Activated CD8-positive, alpha-beta memory T cell treated with anti-CD3 and anti-CD28 coated beads, Interleukin-2, amount 10 ng/mL, durations not matched to agents 7 days and 5 days (primary cell): ENCODE measurements at places on chromosomes 1 and 21. TPM values are rescaled to one million over a fixed set of nuclear protein-coding genes. Genes with fewer than 3 reads are reported as not detected.
A peak's percentile ranks its signal among the peaks of the same experiment; 100 is the strongest.

GRCh38 chr1:231236208-231236591 is 4.8 kb upstream of the GNPAT start:
- DNase-seq = no peak
- no peaks in the 10 kb centered on the region for H3K27me3 ChIP-seq
- no peak overlapping the region for H3K27ac ChIP-seq

GRCh38 chr1:162918151-162918754 is 57.3 kb upstream of the CCDC190 start:
- DNase-seq = no peak
- H3K4me3 ChIP-seq = no peak overlapping the region
- H3K27me3 ChIP-seq = peaks cover 11% of the 10 kb centered on the region
- H3K36me3 ChIP-seq = no peaks in the 10 kb centered on the region

DNA sequence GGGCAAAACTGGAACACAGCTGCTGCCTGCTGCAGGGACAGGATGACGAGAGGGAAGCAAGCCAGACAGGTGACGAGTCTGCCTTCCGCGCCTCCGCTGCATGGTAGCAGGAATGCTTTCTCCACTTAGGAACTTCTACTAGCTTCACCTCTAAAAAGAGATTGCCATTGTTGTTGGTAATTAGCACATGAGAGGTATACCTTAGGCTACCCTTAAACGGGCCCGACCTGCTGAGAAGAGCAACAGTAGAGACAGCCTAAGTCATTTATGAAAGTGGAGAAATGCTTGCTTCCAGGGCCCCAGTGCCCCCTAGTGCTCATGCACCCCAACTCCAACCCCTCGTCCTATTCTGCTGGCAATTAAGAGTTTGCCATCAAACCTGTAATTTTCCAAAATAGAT is 96.9 kb upstream of the AKT3 start:
- H3K4me3 ChIP-seq = no peak overlapping the region
- DNase-seq = no peak
- no peaks in the 10 kb centered on the region for H3K36me3 ChIP-seq
- no peak overlapping the region for H3K27ac ChIP-seq

GRCh38 chr1:14282707-14283106 is 315.8 kb upstream of the KAZN start:
- no peak overlapping the region for H3K27ac ChIP-seq
- no peak overlapping the region for H3K4me3 ChIP-seq
- DNase-seq = no peak
- no peaks in the 10 kb centered on the region for H3K4me1 ChIP-seq

GRCh38 chr1:234731569-234732085 is 121.6 kb upstream of the IRF2BP2 start:
- H3K4me1 ChIP-seq = peaks cover 60% of the 10 kb centered on the region
- H3K4me3 ChIP-seq = peak overlapping the region; percentile 7
- peak; percentile 57 for DNase-seq
- peak overlapping the region; percentile 88 for H3K27ac ChIP-seq

DNA sequence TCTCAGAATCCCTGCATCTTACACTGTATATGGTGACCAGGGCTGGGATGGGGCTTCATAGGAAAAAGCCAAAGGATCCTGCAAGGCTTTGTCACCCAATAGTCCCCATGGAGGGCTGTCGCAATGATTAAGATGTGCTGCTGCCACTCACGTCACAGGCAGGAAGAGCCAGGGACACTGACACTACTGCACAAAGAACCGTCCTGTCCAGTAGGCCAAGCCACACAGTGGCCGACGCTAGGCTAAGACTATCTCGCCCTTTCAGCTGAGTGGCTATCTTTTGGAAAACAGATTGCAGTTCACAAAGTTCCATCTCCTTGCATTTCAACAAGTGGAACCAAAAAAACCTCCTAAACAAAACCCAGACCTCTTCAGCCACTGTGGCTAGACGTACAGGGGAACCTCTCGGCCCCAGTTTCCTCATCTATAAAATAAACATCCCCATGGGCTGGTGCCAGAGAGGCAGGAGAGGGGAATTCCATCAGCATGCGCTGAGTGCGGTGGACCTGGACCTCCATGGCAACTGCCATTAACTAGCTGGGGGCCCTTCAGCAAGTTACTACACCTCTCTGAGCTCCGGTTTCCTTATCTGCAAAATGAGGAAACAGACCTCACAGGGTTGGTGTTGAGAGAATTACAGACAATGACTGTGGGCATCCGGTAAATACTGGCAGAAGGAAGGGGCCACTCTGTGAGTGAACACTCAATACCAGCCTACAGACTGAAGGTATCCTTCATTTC is 8.7 kb downstream of the CAPZB start:
- H3K27me3 ChIP-seq = no peaks in the 10 kb centered on the region
- H3K27ac ChIP-seq = peak overlapping the region; percentile 95
- H3K4me3 ChIP-seq = peak overlapping the region; percentile 70
- H3K36me3 ChIP-seq = peaks cover 20% of the 10 kb centered on the region

DNA sequence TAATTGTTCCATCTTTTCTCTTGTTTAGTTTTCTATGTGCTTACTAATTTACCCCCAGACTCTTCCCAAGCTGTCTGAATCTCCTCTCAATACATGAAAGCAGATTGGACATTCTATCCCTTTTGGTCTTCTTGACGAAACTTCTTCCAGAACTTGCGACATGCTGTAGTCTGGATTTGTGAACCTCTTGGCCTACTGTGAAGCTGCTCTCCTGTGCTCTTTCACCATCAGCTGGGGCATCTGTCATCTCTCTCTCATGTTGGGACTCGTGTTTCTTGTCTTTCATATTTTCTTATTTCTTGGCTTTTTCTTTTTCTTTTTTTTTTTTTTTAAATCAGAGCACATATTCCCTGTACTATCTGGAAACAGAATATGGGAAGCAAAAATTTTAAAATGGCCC is 6.8 kb downstream of the CPT2 start:
- H3K4me3 ChIP-seq = no peak overlapping the region
- H3K27me3 ChIP-seq = no peaks in the 10 kb centered on the region
- no peak overlapping the region for H3K27ac ChIP-seq
- peaks cover 61% of the 10 kb centered on the region for H3K36me3 ChIP-seq

DNA sequence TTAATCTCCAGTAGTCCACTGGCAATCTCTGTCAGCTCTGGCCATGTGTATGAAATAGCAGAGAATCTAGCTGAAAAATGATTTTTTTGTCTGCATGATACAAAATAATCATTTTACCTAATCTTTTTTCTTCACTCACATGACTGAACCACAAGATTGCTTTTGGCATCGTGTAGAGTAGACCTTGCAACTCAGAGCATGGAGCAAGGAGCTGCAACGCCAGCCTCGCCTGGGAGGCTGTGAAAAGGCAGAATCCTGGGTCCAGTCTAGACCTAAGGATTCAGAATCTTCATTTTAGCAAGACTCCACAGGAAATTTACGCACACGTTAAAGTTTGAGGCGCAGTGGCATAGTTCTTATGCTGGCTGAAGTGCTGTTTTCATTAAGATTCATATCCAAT is 40.2 kb downstream of the TOMM20 start:
- DNase-seq = no peak
- no peak overlapping the region for H3K27ac ChIP-seq
- H3K4me1 ChIP-seq = peaks cover 23% of the 10 kb centered on the region
- no peaks in the 10 kb centered on the region for H3K36me3 ChIP-seq

DNA sequence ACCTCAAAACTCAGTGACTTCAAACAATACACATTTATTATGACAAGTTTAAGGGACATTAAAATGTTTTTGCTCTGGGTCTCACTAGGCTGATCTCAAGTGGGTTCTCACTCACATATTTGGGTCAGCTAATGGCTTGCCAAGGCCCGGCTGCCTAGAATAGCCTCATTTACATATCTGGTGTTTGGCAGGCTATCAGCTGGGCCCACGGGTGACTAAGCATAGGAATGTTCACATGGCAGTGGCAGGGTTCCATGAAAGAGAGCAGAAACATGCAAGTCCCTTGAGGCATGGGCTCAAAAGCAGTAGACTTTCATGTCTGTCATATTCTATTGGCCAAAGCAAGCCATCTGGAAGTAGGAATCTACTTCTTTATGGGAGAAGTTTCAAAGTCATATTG is 492.6 kb downstream of the KCNT2 start:
- H3K36me3 ChIP-seq = no peaks in the 10 kb centered on the region
- H3K27me3 ChIP-seq = no peaks in the 10 kb centered on the region
- H3K27ac ChIP-seq = no peak overlapping the region
- no peak for DNase-seq
- no peaks in the 10 kb centered on the region for H3K4me1 ChIP-seq
- no peak overlapping the region for H3K4me3 ChIP-seq

Gene STYXL2
- total RNA-seq = not detected

Gene ACTL8
- not detected for total RNA-seq

Gene GABPA
- 23.9 TPM for total RNA-seq
